Stomach (tissue), 19 donors: ENCODE measurements at places on chromosomes 3 and 15. TPM values are rescaled to one million over a fixed set of nuclear protein-coding genes. Genes with fewer than 3 reads are reported as not detected.

DNA sequence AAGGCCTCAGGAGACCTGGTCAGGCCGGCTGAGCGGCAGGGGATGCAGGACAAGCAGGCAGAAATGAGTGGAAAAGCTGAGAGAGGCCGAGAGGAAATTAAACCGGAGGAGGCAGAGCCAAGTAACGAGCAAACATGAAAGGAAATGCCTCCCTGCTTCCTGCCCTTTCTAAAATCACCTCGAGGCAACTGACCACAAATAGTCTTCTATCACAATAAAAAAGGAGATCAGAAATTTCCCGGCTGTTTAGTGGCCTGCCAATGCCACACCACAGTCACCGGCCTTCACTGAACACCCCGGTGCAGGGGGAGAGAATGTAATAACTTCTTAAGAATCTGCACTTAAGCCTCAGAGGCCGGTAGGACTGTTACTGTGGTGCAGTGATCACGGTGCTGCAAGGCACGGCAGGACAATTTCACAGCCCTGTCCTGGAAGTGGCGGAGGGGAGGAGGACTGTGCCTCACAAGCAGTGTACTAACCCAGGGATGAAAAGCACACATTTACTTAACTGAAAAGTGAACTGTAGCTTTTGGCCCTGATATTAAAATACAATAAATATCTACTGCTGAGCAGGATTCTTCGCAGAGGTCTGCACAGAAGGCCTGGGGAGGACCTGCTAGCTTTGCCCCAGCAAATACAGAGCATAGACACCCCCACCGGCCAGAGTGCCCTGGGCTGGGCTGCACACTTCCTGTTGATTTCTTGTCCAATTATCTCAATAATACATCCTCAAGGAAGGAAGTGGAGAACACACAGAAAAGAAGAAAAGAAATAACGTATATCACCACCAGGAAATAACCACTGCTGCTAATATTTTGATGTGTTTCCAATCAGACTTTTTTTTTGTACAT is 183.5 kb upstream of the NSMCE3 start:
- no peaks in the 10 kb centered on the region for H3K36me3 ChIP-seq
- no peaks in the 10 kb centered on the region for H3K4me1 ChIP-seq
- H3K4me3 ChIP-seq: no peak overlapping the region
- no peaks in the 10 kb centered on the region for H3K27me3 ChIP-seq
- DNase-seq: no peak

DNA sequence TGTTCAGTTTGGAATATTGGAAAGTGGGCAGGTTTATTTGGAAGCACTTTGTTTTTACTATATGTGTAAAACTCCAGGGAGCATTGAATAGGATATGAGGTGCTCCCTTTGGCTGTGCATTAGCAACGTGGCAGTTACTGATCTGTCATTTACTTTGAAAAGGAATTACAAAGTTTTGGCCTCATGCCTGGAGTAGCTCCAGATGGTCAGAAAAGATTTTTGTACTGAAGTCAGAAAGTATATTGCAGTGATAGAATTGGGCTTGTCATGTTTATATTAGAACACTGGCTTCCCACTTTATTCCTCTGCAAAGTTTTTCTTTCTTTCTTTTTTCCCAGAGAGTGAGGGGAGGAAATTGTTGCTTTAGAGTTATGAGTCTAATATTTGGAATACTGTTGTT is 26.1 kb downstream of the FNDC3B start:
- peaks cover 34% of the 10 kb centered on the region for H3K4me1 ChIP-seq
- peak overlapping the region; percentile 62 for H3K27ac ChIP-seq

DNA sequence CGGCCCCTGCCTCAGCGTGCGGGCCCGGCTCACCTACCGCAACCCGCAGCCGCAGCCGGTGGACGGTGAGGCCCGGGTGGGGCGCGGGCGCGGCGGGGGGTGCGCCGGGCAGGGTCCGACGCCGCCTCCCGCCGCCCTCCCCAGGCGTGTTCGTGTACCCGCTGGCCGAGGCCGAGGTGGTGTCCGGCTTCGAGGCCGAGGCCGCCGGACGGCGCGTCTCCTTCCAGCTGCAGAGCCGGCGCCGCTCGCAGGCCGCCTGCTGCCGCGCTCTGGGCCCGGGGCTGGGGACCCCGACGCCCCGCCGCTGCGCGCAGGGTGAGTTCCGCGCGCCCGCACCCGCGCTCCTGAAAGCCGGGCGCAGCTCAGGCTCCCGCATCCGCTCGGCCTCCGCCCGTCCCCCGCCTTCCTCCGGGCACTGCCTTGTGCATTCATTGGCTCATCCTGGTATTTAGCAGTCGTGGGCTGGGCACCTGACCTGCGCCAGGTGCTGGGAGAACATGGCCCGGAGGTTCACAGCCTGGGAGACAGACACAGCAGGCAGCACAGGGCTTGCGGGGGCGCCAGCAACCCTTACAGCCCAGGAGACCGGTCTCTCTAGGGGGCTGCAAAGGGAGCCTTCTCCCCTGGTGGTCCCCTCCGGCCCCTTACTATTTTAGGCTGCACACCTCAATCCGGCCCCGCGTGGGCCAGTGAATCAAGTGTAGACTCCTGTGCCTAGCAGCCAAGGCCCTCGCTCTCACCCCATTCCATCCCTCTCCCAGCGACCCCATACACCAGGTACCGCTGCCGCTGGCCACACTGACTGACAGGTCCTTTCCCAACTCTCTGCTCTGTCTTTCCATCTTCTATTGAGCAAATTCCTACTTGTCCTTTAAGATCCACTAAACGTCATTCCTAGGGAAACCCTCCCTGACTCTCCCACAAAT is 1.5 kb downstream of the VWA5B2 start:
- H3K36me3 ChIP-seq: no peaks in the 10 kb centered on the region
- DNase-seq: peak; percentile 43
- peak overlapping the region; percentile 48 for H3K4me3 ChIP-seq
- no peak overlapping the region for H3K27ac ChIP-seq
- H3K27me3 ChIP-seq: peaks cover 16% of the 10 kb centered on the region

DNA sequence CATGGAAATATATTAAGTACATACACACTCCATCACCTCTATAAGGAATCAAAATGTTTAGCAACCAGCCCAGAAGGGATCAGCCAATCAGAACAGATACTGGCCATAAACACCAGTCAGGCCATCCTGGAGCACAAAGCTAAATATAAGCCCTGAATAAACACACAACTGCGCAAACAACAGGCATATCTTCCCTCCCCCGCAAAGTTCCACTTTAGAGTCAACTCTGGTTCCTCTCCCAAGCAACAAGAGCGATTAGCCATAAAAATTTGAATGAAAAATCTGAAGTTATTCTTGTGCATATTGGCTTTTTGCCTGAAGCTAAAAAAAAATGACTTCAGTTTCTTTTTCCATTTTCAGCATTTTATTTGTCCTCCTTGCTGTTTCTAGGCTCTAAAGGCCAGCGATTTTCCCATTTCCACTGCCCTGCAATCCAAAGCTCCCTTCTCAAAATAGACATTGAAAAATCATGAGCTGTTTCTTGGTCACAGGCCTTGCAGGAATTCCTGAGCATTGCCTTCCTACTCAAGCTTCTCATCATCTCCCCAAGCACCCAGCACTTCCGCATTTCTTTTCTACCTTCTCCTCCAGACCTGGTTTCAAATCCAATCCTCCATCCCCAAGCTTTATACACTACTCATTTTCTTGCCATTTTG is 247.9 kb downstream of the ZMAT3 start:
- no peaks in the 10 kb centered on the region for H3K4me1 ChIP-seq
- H3K27ac ChIP-seq: peak overlapping the region; percentile 17
- H3K27me3 ChIP-seq: no peaks in the 10 kb centered on the region
- no peak for DNase-seq

- no peak overlapping the region for H3K4me3 ChIP-seq
- no peak for DNase-seq
- no peaks in the 10 kb centered on the region for H3K27me3 ChIP-seq
- no peak overlapping the region for H3K27ac ChIP-seq
- H3K36me3 ChIP-seq: no peaks in the 10 kb centered on the region
These were observed 1345.0 kb downstream of the NSUN3 start for GRCh38 chr3:95407709-95408463.

GRCh38 chr3:42408156-42408555 is 2.3 kb downstream of the LYZL4 start:
- no peak overlapping the region for H3K27ac ChIP-seq
- no peaks in the 10 kb centered on the region for H3K36me3 ChIP-seq
- no peak overlapping the region for H3K4me3 ChIP-seq
- H3K27me3 ChIP-seq: no peaks in the 10 kb centered on the region
- no peaks in the 10 kb centered on the region for H3K4me1 ChIP-seq
- no peak for DNase-seq

GRCh38 chr3:184884359-184885017 is 72.5 kb downstream of the VPS8 start:
- no peak overlapping the region for H3K4me3 ChIP-seq
- no peak overlapping the region for H3K27ac ChIP-seq
- DNase-seq: no peak
- peaks cover 56% of the 10 kb centered on the region for H3K36me3 ChIP-seq
- no peaks in the 10 kb centered on the region for H3K4me1 ChIP-seq

GRCh38 chr3:171133796-171134569 is 107.5 kb upstream of the SLC2A2 start:
- H3K36me3 ChIP-seq: peaks cover 15% of the 10 kb centered on the region
- no peak overlapping the region for H3K27ac ChIP-seq
- H3K4me3 ChIP-seq: no peak overlapping the region

GRCh38 chr3:5041315-5041714 is 62.1 kb downstream of the BHLHE40 start:
- H3K4me1 ChIP-seq: no peaks in the 10 kb centered on the region
- no peaks in the 10 kb centered on the region for H3K27me3 ChIP-seq
- no peaks in the 10 kb centered on the region for H3K36me3 ChIP-seq
- no peak for DNase-seq
- H3K4me3 ChIP-seq: no peak overlapping the region

DNA sequence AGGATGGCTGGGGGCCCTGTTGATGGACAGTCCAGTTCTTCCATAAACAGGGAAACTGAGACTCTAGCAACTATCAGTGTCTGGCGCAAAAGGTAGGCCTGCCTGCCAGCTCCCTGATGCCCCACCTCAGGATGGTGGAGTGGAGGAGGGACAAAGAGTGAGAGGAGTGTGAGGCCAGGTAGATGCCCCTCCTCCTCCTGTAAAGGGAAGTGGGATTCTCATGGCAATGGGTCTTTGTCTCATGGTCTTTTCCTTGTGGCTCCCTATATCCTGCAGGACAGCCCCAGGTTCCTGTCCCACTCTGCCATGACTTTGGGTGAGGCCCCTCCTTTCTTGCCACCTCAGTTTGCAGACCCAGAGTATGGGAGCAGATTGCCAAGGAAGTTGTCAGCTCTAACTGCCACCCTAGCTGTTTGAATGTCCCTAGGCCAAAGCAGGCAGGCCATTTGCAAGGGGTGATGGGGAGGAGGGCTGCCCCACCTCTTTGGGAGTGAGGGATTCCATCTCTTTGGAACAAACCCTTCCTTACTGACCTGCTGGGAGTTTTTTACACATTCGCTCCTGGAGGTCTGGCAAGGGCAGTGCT is 2.8 kb upstream of the DNAH1 start:
- H3K4me3 ChIP-seq: no peak overlapping the region
- H3K4me1 ChIP-seq: peaks cover 11% of the 10 kb centered on the region
- H3K27me3 ChIP-seq: no peaks in the 10 kb centered on the region
- peaks cover 11% of the 10 kb centered on the region for H3K36me3 ChIP-seq
- no peak overlapping the region for H3K27ac ChIP-seq

GRCh38 chr15:78859971-78860719 is 12.5 kb upstream of the MORF4L1 start:
- H3K36me3 ChIP-seq: no peaks in the 10 kb centered on the region
- H3K27ac ChIP-seq: peak overlapping the region; percentile 72
- H3K4me3 ChIP-seq: peak overlapping the region; percentile 43
- DNase-seq: peak; percentile 86

GRCh38 chr15:38084289-38084688 is 149.8 kb downstream of the TMCO5A start:
- H3K27ac ChIP-seq: no peak overlapping the region
- H3K4me3 ChIP-seq: no peak overlapping the region
- no peaks in the 10 kb centered on the region for H3K27me3 ChIP-seq
- H3K4me1 ChIP-seq: peaks cover 9% of the 10 kb centered on the region

- H3K4me3 ChIP-seq: peak overlapping the region; percentile 68
- H3K36me3 ChIP-seq: no peaks in the 10 kb centered on the region
- H3K27me3 ChIP-seq: peaks cover 3% of the 10 kb centered on the region
- H3K27ac ChIP-seq: no peak overlapping the region
- no peak for DNase-seq
- H3K4me1 ChIP-seq: peaks cover 28% of the 10 kb centered on the region
These were observed 16.0 kb upstream of the ADIPOQ start for GRCh38 chr3:186826410-186826975.

DNA sequence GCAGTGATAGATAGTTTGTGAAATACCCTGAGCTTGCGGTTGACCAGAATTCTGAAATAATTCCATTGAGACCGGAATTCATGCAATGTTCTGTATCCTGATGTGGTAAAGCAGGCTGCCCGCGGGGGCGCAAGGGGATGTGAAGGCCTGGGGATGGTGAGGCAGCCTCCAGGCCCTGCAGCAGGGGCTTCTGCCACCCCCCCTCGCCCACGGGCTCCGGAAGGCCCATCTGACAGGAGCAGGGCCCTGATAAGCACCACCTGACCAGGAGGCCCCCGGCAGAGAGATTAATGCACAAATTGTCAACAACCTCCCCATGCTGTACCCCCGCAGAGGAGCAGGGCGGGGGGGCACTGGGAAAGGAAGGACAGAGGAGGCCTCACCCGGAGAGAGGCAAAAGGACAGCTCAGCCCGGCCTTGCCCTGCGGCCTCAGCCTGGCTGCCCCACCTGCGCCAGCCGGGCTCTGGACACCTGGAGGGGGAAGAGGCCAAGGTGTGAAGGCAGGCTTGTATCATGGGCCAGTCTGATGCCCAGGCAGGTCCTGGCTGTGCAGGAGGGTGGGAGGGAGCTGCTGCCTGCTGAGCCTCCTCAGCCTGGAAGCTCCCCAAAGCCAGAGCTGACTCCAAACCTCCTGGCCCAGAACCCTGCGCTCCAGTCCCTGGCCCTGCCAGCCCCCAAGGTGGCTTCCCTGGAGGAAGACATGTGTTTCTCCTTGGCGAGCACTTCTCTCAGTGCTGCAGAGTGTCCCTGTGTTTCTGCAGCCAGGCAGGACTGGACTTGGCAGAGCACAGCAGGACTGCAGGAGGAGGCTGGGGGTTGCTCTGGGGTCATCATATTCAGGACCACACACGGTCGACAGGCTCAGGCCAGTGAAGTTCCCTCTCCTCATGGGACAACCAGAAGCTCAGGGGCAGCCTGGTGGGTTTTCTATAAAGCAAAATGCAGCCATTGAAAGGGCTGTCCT is 46.5 kb downstream of the RPN1 start:
- peaks cover 14% of the 10 kb centered on the region for H3K4me1 ChIP-seq
- no peak overlapping the region for H3K4me3 ChIP-seq
- H3K36me3 ChIP-seq: no peaks in the 10 kb centered on the region
- H3K27ac ChIP-seq: no peak overlapping the region

DNA sequence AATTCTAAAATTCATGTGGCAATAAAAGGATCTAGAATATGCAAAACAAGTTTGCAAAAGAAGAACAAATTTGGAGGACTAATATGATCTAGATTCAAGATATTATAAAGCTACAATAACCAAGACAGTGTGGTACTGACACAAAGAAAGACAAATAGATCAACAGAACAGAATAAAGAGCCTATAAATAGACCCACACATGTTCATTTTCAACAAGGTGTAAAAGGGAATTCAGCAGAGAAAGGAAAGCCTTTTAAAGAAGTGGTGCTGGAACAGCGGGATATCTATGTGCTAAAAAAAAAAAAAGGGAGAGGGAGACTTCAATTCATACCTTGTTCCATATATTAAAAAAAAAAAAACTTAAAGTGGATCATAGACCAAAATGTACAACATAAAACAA is 149.0 kb downstream of the WDR76 start:
- DNase-seq: no peak
- no peaks in the 10 kb centered on the region for H3K36me3 ChIP-seq
- H3K4me3 ChIP-seq: no peak overlapping the region
- H3K27ac ChIP-seq: no peak overlapping the region

The DCP1A gene
- 10.7 TPM for total RNA-seq

The ANKUB1 gene
- not detected for total RNA-seq

The ABCF3 gene
- total RNA-seq: 21.6 TPM

The MUC13 gene
- total RNA-seq: 15.6 TPM

The POC1A gene
- total RNA-seq: not detected

The CTXN2 gene
- total RNA-seq: not detected
